ENCODE measurements at places on chromosomes 5 and 9.
A peak's percentile ranks its signal among the peaks of the same experiment; 100 is the strongest.

DNA sequence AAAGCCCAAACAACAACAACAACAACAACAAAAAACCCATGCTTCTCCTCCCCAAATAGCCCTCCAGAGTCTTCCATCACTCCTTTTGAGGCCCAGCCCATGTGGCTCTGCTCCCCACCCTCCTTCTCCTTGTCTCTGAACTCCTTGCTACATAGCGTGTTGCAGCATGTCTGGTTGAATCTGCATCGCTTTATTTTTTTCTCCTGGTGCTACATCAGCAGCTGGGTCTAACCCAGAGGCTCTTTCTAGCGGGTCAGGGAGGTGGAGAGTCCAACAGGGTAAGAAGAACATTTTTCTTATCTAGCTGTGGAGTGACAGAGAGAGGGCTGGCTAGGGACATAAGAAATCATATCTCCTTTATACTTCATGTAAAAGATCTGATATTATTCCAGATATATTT is 18.4 kb downstream of the NXNL2 start:
- DNase-seq: no peak

DNA sequence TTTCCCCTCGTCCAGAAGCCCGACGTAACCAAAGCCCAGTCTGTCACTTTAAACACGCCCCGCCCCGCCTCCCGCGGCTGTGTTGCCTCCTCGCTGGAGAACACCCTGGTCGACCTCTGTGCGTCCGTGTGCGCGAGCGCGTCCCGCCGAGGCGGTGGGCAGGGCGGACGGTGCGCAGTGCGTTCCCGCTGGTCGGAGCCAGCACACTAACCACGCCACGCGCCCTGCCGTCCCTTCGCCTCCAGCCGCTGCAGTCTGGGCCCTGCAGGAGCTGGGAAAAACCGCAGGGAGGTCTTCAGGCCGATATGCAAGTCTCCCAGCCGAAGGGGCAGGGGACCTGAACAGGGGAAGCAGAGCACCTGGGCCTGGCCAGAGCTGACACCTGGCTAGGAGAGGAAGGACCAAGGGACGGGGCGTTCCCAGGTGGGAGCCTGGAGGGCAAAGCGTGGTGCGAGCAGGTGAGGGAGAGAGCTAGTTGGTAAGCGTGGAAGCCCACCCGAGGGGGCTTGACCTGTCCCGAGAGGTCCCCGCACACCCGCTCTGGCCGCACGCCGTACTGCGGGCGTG is 1.3 kb upstream of the PHPT1 start:
- DNase-seq: peak; percentile 38

DNA sequence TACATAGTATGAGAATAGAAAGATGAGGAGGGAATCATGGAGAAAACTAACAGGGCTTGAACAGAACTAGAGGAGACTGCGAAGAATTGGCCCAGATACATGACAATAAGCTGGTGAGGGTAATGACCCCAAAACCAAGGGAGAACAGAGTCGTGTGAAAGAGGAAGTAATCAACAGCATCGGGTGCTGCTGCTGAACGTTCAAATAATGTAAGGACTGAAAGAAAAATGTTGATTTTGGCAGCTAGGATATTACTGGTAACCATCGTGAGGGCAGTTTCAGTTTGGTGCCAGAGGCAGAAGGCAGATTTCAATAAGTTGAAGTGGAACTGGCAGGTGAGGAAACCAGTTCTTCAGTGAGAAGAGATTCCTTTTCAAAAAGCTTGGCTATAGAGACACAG is 66.8 kb upstream of the SMC2 start:
- DNase-seq: no peak

GRCh38 chr9:119086590-119086989 is 282.6 kb downstream of the BRINP1 start:
- no peak for DNase-seq

GRCh38 chr5:106418196-106418595 is 1252.5 kb downstream of the EFNA5 start:
- no peak for DNase-seq

DNA sequence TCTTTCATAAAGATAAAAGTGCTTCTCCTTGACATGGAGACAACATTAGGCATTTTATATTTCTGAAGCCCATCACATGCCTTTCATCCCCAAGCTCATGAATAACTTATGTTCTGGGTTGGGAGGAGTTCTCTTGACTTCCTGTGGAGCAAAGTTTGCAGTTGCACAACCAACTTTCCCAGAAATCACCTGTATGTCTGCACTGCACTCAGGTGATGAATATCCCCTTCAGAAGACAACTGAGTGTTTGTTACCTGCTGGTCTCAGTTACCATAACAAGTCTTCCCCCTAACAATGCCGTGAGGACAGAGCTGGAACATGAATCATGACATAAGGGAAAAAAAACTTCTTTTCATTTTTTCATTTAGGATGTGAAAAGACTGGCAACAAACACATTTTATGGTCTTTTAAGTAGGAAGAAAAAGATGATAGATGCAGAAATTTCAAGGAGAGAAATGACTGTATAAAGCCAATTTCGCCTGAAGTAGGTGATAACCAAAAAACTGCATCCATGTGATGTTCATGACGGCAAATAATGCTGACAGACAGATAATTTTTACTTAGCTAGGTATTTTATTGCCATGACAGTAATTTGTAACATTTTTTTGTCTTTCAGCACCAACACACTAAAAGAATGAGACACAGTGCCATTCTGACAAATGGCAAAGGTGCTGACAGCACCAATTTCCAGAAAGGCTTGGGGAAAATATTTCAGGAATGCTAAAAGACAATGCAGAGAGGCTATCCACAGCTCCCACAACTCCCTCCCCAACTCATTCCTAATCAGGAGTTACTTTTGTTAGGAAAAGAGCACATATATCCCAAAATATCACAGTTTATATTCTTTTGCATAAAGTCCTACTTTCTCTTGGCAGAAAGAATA is 656.3 kb downstream of the PRELID2 start:
- no peak for DNase-seq

GRCh38 chr9:134485653-134486052 is 155.9 kb upstream of the COL5A1 start:
- no peak for DNase-seq

DNA sequence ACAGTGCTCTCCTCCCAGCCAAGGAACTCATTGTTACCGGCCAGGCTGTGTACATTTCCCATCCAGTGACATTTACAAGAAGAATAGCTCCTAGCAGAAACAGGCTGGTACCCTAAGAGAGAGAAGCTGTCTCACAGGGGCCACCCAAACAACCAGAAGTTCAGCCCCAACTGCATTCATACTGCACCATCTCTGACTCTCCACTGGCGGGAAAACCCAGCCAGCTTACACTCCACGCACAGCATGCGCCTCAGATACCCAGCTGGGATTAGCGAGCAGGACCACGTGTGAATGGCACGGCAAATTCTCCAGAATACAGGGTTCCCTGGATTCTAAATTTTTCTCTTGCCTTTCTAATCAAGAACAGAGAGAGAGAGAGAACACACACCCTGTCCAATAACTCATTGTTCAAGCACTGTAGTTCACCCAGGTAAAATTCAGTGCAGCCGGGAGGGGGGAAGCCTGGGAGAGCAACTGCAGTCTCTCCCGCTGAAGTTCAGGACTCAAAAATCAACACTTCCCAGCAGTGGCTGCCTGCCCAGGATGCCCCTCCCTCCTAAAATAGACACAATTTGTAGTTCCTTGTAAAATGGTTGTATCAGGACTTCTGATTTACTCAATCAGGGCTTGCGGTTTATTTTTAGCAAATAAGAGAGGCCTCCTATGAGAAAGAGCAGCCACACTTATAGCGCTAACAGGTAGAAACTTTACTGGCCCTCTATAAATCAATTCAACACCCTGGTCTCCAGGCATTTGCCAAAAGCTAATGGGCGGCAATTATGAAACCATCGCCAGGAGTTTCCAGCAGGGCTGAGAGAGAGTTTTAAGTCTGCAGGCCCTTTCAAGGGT is 2.2 kb downstream of the COL23A1 start:
- no peak for DNase-seq

Measured in stimulated activated CD8-positive, alpha-beta memory T cell treated with anti-CD3 and anti-CD28 coated beads, Interleukin-4, amount 100 ng/mL, for 4 hours (primary cell).